Stomach (tissue), 19 donors: ENCODE measurements at places on chromosomes 12 and 14. TPM values are rescaled to one million over a fixed set of nuclear protein-coding genes. Genes with fewer than 3 reads are reported as not detected.

The EML5 gene
- 0.92 TPM for polyA plus RNA-seq

The ABCC9 gene
- 3.4 TPM for polyA plus RNA-seq

The TMTC1 gene
- polyA plus RNA-seq = 2.8 TPM

The LBHD2 gene
- not detected for polyA plus RNA-seq

The GUCY2C gene
- polyA plus RNA-seq = 0.05 TPM

The RAB21 gene
- 16.9 TPM for polyA plus RNA-seq

The ACVRL1 gene
- 20.8 TPM for polyA plus RNA-seq

The KCNC2 gene
- polyA plus RNA-seq = not detected

The HOXC10 gene
- not detected for polyA plus RNA-seq

The APOF gene
- polyA plus RNA-seq = not detected

The CCDC184 gene
- 1.3 TPM for polyA plus RNA-seq

The GALNT16 gene
- 2.0 TPM for polyA plus RNA-seq

The CTSG gene
- 0.37 TPM for polyA plus RNA-seq

The CEBPE gene
- not detected for polyA plus RNA-seq

The TAOK3 gene
- 11.6 TPM for polyA plus RNA-seq

The RAPGEF3 gene
- polyA plus RNA-seq = 21.2 TPM

The MTA1 gene
- polyA plus RNA-seq = 57.1 TPM

The SMOC1 gene
- 1.5 TPM for polyA plus RNA-seq

The LHX5 gene
- 1.4 TPM for polyA plus RNA-seq

The GLIPR1 gene
- 4.4 TPM for polyA plus RNA-seq

The KITLG gene
- polyA plus RNA-seq = 15.5 TPM

The SERPINA3 gene
- polyA plus RNA-seq = 1,820 TPM

The NYNRIN gene
- 3.3 TPM for polyA plus RNA-seq

The TOMM20L gene
- not detected for polyA plus RNA-seq

The LRRC10 gene
- not detected for polyA plus RNA-seq

The HRK gene
- 0.06 TPM for polyA plus RNA-seq

The FBLN5 gene
- 22.7 TPM for polyA plus RNA-seq

The CLEC4D gene
- 0.19 TPM for polyA plus RNA-seq

The WIF1 gene
- 0.10 TPM for polyA plus RNA-seq

The TMEM30B gene
- 11.2 TPM for polyA plus RNA-seq

The NPFF gene
- not detected for polyA plus RNA-seq

The ASCL1 gene
- 0.92 TPM for polyA plus RNA-seq

The SLC35F4 gene
- polyA plus RNA-seq = not detected

The MYBPC1 gene
- polyA plus RNA-seq = 2.1 TPM

The SMCO2 gene
- 1.2 TPM for polyA plus RNA-seq

The SERPINA5 gene
- polyA plus RNA-seq = 5.9 TPM

The FLVCR2 gene
- 0.15 TPM for polyA plus RNA-seq

The KRT3 gene
- polyA plus RNA-seq = not detected

The TBK1 gene
- polyA plus RNA-seq = 11.3 TPM

The CBLN3 gene
- polyA plus RNA-seq = 1.4 TPM

The PAX9 gene
- not detected for polyA plus RNA-seq

The ERBB3 gene
- polyA plus RNA-seq = 45.9 TPM

The RHOJ gene
- polyA plus RNA-seq = 5.2 TPM

The POLE2 gene
- 6.1 TPM for polyA plus RNA-seq

The ACSM4 gene
- polyA plus RNA-seq = not detected

The ADAMTS20 gene
- not detected for polyA plus RNA-seq

The CARMIL3 gene
- polyA plus RNA-seq = not detected
